ENCODE measurements at places on chromosomes 7 and 10. TPM values are rescaled to one million over a fixed set of nuclear protein-coding genes. Genes with fewer than 3 reads are reported as not detected.

The SPDYE2B gene
- not detected for total RNA-seq

The ANKRD22 gene
- total RNA-seq, result not detected

DNA sequence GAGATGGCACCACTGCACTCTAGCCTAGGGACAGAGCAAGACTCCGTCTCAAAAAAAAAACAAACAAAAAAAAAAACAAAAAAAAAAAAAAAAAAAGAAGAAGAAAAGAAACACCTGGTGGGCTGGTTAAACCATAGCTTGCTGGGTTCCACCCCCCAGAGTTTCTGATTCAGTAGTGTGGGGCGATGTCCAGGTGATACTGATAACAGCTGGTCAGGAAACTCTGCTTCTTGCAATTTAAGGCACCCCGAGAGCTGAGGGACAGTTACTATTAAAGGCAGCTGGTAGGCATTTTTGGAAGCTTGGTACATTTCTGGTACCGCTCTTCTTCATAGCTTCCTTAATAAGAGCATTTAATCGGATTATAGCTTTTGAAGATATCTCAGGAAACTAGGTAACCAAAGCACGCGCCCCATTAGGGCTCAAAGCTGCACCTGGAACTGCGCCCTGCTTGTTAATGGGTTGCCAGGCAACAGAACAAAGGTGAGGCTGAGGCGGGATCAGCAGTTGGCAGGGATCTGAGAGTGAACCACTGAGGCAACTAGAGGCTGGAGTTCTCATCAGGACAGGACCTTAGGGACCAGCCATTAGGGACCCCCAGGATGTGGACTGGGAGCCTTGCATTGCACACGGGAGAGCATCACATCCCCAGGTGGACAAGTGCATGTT, 6.5 kb upstream of the SDK1 start:
- H3K27me3 ChIP-seq, result no peaks in the 10 kb centered on the region
- H3K36me3 ChIP-seq, result no peaks in the 10 kb centered on the region

GRCh38 chr7:157523371-157523765, 186.6 kb downstream of the DNAJB6 start:
- H3K27me3 ChIP-seq, result peaks cover 9% of the 10 kb centered on the region
- no peaks in the 10 kb centered on the region for H3K36me3 ChIP-seq
- no peak overlapping the region for H3K4me3 ChIP-seq
- H3K27ac ChIP-seq, result no peak overlapping the region

- H3K27me3 ChIP-seq, result no peaks in the 10 kb centered on the region
- H3K27ac ChIP-seq, result no peak overlapping the region
- H3K4me3 ChIP-seq, result no peak overlapping the region
Measured at GRCh38 chr7:84231157-84231556, 36.6 kb upstream of the SEMA3A start.

DNA sequence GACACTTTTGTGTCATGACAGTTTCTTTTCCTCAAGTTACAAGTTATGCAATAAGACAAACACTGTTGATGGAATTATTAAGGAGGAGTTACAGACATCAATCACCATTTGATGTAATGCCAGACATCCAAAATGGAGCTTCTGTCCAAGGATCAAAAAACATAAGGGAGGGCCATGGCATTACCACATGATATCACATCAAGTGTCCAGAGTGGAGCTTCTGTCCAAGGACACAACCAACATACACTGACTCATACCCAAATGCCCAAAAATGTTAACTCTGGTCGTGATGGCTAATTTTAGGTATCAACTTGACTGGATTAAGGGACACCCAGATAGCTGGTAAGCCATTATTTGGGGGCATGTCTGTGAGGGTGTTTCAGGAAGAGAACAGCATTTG, 140.4 kb downstream of the DOCK4 start:
- no peaks in the 10 kb centered on the region for H3K36me3 ChIP-seq
- H3K4me3 ChIP-seq, result no peak overlapping the region
- H3K4me1 ChIP-seq, result peaks cover 21% of the 10 kb centered on the region
- no peak overlapping the region for H3K27ac ChIP-seq
- no peak for DNase-seq

- no peaks in the 10 kb centered on the region for H3K27me3 ChIP-seq
- no peak for DNase-seq
- no peaks in the 10 kb centered on the region for H3K4me1 ChIP-seq
Measured at GRCh38 chr7:76424413-76425111, at the start of gene ZP3. TSS of gene ZP3 (plus strand) at chr7:76424950. CDS start at chr7:76424965, 15 bp downstream.

GRCh38 chr7:7100432-7100849, 81.9 kb upstream of the C1GALT1 start:
- no peak overlapping the region for H3K4me3 ChIP-seq
- H3K36me3 ChIP-seq, result no peaks in the 10 kb centered on the region
- H3K27me3 ChIP-seq, result no peaks in the 10 kb centered on the region
- peaks cover 10% of the 10 kb centered on the region for H3K4me1 ChIP-seq
- H3K27ac ChIP-seq, result no peak overlapping the region
- no peak for DNase-seq

GRCh38 chr10:104322416-104322782, 15.9 kb downstream of the ITPRIP start:
- H3K36me3 ChIP-seq, result peaks cover 19% of the 10 kb centered on the region
- no peak for DNase-seq
- H3K4me3 ChIP-seq, result no peak overlapping the region
- H3K4me1 ChIP-seq, result peaks cover 92% of the 10 kb centered on the region
